B cell (primary cell): ENCODE measurements at places on chromosomes 13 and 19.

DNA sequence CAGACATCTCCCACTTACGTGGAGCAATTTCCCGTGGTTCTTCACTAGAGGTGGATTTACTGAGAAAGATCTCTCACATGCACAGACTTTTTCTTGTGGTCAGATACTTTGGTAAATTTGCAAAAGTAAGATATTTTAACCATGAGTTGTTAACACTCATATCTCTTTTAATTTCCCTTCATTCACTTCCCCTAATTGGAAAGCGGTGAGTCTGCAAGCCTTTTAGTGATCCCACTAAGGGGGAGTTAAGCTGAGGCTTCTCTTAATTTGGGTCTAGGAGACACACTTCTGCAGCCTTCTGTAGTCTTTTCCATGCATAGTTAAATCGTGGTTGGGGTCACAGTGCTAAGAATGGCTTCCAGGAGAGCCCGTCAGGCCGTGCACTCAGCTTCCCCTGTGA, 30.7 kb upstream of the SERPINE3 start:
- DNase-seq: no peak

DNA sequence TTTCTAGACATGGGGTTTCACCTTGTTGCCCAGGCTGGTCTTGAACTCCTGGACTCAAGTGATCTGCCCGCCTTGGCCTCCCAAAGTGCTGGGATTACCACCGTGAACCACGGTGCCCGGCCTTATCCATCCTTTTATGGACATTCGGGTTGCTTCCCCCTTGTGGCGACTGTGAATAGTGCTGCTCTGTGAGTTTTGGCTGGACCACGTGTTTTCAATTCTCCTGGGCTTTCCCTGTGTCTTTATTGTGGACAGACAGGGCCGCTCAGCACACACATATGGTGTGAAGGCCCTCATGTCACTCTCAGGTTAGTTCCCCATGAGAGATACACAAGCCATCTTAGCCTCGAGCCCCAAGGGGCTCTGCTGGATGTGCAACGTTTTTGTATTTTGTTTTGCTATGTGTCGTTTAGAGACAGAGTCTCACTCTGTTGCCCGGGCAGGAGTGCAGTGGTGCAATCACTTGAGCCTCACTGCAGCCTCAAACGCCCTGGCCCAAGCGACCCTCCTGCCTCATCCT, 40.5 kb downstream of the MAU2 start:
- peak; percentile 83 for DNase-seq

DNA sequence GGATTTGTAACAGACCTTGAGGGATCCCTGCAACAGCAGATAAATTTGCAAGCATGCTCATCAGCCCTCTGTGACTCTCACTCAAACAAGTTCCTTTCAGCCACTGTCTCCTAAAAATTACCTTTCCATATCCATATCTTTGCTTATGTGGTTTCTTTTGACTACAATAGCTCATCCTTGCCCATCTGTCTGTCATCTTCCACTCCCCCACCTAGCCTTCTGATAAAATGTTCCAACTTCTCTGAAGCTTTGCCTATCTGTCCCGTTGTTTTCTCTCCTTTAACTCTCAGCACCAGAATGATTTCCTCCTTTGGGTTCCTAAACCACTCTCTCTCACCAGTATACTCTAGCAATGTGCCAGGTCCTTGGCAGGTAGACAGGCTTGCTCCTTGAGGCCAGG, 194.5 kb downstream of the VWA8 start:
- no peak for DNase-seq

DNA sequence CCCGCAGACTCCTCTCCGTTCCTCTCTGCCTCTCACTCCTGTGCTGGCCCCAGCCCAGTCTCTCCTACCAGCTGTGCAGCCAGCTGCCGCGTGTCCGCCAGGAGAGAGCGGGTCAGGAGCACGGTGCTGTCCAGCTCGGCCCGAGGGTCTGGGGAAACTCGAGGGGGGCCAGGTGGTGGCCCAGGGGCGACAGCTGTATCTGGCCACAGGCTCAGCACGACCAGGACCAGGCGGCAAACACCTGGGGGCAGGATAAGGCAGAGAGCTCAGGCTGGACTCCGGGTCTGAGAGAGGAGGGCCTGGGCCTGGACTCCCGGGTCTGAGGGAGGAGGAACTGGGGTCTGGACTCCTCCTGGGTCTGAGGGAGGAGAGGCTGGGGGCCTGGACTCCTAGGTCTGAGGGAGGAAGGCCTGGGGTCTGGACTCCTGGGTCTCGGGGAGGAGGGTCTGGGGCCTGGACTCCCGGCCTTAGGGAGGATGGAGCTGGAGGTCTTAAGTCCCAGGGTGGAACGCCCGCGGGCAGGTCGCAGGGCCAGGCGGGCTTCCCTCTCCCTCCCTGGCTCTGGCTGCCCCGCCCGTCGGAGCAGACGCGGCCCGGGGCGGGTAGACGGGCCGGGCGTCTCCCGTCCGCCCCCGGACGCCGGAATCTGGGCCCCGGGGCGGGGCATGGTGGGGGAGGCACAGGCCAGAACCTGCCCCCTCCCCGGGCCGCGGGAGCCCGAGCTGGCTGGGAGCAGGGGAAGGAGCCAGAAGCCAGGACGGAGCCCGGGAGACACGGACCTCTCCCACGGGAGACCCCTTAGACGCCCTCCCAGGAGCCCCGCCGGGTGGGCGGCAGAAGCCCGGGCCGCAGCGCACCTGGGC, 1.3 kb downstream of the IL11 start:
- peak; percentile 49 for DNase-seq

DNA sequence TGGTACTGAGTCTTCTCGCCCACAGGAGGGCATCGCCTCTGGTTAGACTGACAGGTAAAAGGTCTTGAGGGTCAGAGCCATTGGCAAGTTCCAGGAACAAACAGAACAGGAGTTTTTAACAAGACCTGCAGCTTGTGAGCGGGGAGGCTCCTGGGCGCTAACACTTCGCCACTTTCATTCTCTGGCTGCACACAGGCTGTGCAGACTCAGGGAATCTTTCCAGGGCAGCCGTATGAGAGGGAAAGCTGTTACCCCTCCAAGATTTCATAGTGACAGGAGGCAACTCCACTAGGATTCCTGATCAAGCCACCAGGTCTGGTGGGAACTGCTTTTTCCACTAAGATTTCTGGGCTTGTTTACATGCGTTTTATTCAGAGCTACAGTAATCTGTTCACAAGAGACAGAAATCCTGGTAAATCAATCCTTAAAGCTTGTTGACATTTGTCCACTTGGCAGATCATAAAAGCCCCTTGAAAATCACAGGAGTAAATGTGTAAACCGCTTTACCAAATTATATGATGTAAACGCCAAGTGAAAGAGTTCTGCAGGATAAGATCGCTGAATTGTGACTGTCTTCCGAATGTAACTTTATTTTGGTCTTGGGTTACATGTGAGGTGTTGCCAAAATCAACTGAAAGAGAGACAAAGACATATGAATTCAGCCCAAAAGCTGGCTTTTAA, 190.6 kb downstream of the MZT1 start:
- DNase-seq: no peak

GRCh38 chr13:51063909-51064308, 47.2 kb downstream of the C13orf42 start:
- no peak for DNase-seq

GRCh38 chr13:30727491-30728355, 7.6 kb upstream of the ALOX5AP start:
- no peak for DNase-seq

GRCh38 chr19:47280183-47280797, 5.6 kb downstream of the INAFM1 start:
- no peak for DNase-seq

- DNase-seq: peak; percentile 65
Measured at GRCh38 chr19:4059891-4060620, 6.6 kb downstream of the ZBTB7A start.

DNA sequence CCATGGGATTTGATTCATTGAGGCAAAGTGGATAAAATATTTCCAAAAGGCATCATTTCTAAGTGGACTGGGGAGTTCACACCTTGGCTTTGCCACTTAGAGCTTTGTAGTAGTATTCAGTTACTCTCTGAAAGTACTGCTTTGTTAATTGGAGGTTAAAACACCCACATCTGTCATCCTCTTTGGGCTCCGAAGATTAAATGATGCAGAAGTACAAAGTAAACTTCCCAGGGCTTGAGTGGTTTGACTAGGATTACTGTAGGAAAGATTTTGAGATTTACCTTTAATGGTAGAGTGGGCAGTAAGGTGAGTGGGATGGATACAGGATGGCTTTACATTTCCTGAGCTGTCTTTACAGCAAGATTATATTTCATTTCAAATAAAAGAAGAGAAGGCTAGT, 42.4 kb downstream of the WASF3 start:
- no peak for DNase-seq

DNA sequence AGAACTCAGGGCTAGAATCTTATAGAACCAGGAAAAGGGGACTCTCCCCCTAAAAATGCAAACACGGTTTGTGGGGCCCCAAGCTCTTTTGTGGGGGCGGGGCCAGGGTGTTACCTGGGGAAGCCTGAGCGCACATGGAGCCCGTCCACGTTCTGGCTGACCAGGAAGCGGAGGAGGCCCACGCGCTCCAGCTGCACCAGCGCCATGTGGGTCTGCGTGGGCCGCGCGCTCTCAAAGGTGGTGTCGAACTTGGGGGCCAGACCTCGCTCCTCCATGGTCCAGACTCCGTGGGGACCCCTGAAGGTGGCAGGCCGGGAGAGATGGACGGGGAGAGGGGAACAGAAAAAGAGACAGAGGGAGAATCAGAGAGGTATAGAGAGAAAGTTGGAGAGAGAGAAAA, 3.4 kb downstream of the SIRT6 start:
- no peak for DNase-seq

DNA sequence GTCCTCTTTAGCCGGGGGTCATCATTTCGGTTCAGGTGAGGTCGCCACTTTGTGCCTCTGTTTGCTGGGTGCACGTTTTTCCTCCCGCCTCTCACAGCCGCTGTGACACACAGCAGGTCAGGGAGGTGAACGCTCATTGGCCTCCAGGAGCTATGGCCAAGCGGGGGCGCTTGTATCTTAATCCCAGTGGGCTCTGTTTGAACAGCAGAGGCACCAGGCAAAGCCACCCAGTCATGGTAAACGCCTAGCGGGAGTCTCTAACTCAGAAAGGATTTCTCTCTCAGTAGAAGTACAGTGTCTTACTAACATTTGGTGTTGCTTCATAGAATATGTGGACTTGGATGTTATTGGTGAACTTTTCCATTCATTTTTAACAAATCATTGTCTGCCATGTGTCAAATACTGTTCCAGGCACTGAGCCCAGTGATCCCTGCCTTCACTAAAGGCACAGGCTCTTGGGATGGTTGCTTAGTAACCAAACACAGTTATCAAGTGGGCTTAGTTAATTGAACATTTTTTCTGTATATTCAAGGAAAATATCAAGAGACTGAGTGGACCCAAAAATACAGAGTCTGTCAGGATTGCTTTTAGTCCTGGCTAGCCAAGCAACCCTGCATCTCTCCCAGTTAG, 186.7 kb downstream of the STK24 start:
- no peak for DNase-seq

GRCh38 chr19:31099515-31100205, 249.6 kb downstream of the TSHZ3 start:
- DNase-seq: no peak
